Naive thymus-derived CD4-positive, alpha-beta T cell (primary cell): ENCODE measurements at places on chromosomes 7 and 10. TPM values are rescaled to one million over a fixed set of nuclear protein-coding genes. Genes with fewer than 3 reads are reported as not detected.

The MASTL gene
- 2.6 TPM for polyA plus RNA-seq

The STK17A gene
- 199 TPM for polyA plus RNA-seq

The SPDYE11 gene
- polyA plus RNA-seq = not detected

The OPN1SW gene
- not detected for polyA plus RNA-seq

The POLR2J2 gene
- 3.9 TPM for polyA plus RNA-seq

The COX19 gene
- 28.1 TPM for polyA plus RNA-seq

The FZD8 gene
- polyA plus RNA-seq = not detected
